H9 (cell line): ENCODE measurements at places on chromosomes 1 and 21. TPM values are rescaled to one million over a fixed set of nuclear protein-coding genes. Genes with fewer than 3 reads are reported as not detected.

The ANKRD35 gene
- 0.18 and 0.28 TPM in 2 replicates for total RNA-seq

The ZNF683 gene
- not detected in 2 replicates for total RNA-seq

The GPR61 gene
- total RNA-seq, result 0.24 and 0.48 TPM in 2 replicates

The LPAR3 gene
- total RNA-seq, result 2.5 and 3.0 TPM in 2 replicates

The LIPI gene
- not detected in 2 replicates for total RNA-seq

The AADACL3 gene
- 0.22 and 0.35 TPM in 2 replicates for total RNA-seq

The TIE1 gene
- total RNA-seq, result 0.64 and 1.2 TPM in 2 replicates

The COL24A1 gene
- 0.15 and 0.35 TPM in 2 replicates for total RNA-seq

DNA sequence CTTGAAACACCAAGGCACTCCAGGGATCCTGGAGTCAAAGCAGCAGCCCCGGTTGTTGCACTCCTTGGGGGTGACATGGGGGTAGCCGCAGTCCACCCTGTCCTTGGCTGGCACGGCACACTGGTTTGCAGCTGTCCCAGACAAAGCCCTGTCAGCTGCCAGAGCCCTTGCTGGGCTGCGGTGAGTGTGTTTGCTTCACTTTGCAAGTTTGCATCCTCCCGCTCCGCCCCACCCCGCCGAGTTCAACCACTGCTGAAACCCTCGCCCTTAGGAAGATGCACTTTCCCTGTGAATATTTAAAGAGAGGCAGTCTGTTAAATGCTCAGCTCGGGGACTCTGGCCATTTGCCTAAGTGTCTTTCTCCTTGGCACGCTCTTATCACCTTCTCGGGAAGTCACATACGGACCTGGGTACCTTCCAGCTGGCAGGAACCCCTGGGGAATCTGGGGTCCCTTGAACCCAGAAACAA is 1.7 kb downstream of the TFF3 start:
- H3K27ac ChIP-seq, result no peak overlapping the region
- no peaks in the 10 kb centered on the region for H3K27me3 ChIP-seq
- peak overlapping the region; percentile 21; the same call in 1 of the 3 replicates for H3K4me3 ChIP-seq
- H3K36me3 ChIP-seq, result no peaks in the 10 kb centered on the region

DNA sequence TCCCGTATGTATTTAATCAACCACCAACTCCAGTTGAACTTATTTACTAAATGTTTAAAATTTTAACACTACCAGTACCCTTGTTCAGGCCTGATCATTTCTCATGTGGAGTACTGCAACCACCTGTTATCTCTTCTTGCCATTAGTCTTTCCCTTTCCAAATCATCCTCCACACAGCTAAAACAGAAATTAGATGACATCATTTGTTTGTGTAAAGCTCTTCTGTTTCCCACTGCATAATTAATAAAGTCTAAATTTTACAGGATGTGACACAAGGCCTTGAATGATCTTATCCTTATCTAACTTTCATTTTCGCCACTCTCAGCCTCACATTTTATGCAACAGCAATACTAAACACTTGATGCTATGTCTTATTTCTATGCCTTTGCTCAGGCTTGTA is 24.4 kb downstream of the GDAP2 start:
- H3K36me3 ChIP-seq, result peaks cover 27% of the 10 kb centered on the region
- H3K27ac ChIP-seq, result no peak overlapping the region
- DNase-seq, result no peak
- no peak overlapping the region for H3K4me3 ChIP-seq
- no peaks in the 10 kb centered on the region for H3K27me3 ChIP-seq
- H3K4me1 ChIP-seq, result no peaks in the 10 kb centered on the region

- H3K27me3 ChIP-seq, result no peaks in the 10 kb centered on the region
- H3K27ac ChIP-seq, result no peak overlapping the region
- no peak for DNase-seq
These were observed 33.3 kb upstream of the PGBD5 start for GRCh38 chr1:230459465-230459864.

GRCh38 chr1:228453022-228453560 is 34.1 kb upstream of the RNF187 start:
- H3K27ac ChIP-seq, result no peak overlapping the region
- no peaks in the 10 kb centered on the region; the same call in 1 of the 2 replicates for H3K27me3 ChIP-seq
- DNase-seq, result no peak
- no peaks in the 10 kb centered on the region for H3K4me1 ChIP-seq
- no peak overlapping the region; the same call in 1 of the 3 replicates for H3K4me3 ChIP-seq
- H3K36me3 ChIP-seq, result peaks cover 8% of the 10 kb centered on the region; the same call in 1 of the 2 replicates

- H3K27me3 ChIP-seq, result no peaks in the 10 kb centered on the region
- H3K4me1 ChIP-seq, result peaks cover 4% of the 10 kb centered on the region; the same call in 1 of the 2 replicates
- H3K27ac ChIP-seq, result no peak overlapping the region
- H3K4me3 ChIP-seq, result no peak overlapping the region
These were observed 298.5 kb downstream of the PBX1 start for GRCh38 chr1:164857439-164857838.

GRCh38 chr1:21955501-21956281 is 18.6 kb upstream of the HSPG2 start:
- no peak overlapping the region for H3K4me3 ChIP-seq
